Esophagus muscularis mucosa (tissue), 4 donors: ENCODE measurements at places on chromosomes 7 and 10. TPM values are rescaled to one million over a fixed set of nuclear protein-coding genes. Genes with fewer than 3 reads are reported as not detected.

GRCh38 chr7:7719236-7719635 is 829 bp upstream of the RPA3 start:
- no peak for DNase-seq

DNA sequence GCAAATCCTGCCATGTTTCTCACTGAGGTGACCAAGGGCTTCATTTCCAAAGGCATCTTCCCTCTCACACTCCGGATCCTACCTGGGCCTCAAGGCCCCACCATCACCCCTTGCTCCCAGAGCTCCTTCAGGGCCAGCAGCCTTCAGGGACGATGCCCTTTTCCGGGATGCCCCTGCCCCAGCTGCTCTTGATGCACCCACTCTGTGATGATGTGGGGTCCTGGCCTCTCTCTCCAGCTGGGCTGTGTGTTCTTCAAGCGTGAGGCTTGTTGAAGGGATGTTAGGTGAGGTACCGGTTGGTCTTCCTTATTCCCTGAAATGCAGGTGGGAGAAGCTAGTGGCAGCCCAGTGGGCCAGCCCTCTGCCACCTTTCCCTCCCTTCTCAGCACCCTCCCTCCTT is 18.4 kb upstream of the SLC18A2 start:
- DNase-seq, result no peak

GRCh38 chr10:84335516-84335915 is 7.1 kb downstream of the CCSER2 start:
- DNase-seq, result no peak

NUTM2A gene
- total RNA-seq, result 3.5 TPM

DNA sequence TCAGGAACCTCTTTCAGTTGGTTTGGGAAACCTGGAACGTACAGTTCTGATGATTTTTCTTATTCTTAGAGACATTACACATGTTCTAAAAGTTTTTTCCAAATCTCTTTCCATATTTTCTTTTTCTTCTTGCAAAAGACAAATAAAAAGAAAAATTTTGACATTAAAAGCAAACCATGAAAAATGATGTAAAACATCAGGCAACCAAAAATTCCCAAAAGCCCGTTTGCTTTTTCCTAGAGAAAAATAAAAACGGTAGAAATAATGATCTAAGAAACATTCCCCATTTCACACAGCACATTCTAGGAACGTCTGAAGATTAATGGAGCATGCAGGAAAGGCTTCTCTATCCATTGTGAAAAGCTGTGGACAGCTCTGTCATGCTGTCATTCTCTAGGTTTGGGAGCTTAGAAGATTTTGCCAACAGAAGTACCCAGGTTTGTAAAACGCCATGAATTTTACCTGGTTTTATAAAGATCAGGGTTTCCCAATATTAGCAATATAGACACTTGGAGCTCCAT is 11.2 kb upstream of the PRTFDC1 start:
- no peak for DNase-seq

GRCh38 chr10:29925771-29926692 is 133.4 kb downstream of the JCAD start:
- DNase-seq, result no peak

DNA sequence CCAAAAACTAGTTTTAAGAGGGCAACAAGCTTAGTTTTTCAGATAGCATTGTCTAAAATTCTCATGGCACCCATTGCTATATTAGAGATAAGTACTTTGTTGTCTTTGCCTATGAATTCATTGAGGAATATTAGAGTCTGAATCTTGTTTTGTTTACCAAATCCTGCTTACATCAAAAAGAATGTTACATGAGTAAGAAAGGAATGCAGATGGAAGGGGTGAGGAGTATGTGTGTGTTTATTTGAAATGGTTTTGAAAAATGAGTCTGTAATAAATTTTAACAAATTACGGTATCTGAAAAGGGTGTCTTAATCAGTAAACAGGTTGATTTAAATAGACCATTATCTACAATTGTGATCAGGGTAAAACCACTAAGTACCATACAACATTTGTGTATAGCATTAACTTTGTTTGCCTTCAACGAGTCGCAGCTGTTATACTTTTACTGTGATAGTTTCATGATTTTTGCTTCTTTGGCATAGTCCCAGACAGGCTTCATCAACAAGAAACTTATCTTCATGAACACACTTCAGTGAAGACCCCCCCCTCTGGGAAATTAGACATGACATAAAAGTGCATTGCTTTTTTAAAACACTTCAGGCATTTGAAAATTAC is 1183.9 kb upstream of the C7orf33 start:
- DNase-seq, result no peak

DNA sequence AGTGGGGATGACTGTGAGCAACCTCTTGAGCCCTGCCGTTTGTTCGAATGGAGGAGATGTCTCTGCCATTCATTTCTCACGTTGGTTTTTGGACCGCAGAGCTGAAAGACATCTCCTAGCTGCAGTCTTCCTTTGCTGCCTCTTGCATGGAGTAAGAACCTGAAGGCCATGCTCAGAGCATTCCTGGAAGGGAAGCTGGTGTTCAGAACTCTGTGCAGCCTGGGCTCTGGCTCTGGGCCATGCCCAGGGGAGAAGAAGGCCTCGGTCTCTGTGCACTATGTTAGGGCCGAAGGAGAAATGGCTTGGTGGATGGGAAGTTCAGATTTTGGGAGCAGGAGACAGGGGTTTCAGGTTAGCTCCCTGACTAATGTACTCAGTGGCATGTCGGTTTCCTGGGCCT is 22.9 kb downstream of the SFTPD start:
- DNase-seq, result peak; percentile 79

DNA sequence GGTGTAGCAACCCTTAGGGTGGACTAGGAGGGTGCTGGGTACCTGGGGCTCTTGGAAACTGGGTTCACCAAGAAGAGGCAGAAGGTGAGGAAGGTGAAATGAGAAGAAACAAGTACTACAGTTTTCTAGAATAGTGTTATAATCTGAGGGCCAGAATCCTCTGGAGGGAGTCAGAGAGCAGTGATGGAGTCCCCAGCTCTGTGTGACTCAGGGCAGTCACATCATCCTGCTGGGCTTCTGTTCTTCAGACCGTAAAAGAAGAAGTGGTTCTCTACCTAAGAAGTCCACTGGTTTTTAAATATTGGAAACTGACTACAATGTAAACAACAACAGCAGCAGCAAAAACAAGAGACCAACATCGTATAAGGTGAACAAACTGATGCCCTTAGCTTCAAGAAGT is 197.3 kb downstream of the PRPF18 start:
- no peak for DNase-seq

GRCh38 chr7:5545222-5545914 is 121.7 kb upstream of the TNRC18 start:
- DNase-seq, result no peak

DNA sequence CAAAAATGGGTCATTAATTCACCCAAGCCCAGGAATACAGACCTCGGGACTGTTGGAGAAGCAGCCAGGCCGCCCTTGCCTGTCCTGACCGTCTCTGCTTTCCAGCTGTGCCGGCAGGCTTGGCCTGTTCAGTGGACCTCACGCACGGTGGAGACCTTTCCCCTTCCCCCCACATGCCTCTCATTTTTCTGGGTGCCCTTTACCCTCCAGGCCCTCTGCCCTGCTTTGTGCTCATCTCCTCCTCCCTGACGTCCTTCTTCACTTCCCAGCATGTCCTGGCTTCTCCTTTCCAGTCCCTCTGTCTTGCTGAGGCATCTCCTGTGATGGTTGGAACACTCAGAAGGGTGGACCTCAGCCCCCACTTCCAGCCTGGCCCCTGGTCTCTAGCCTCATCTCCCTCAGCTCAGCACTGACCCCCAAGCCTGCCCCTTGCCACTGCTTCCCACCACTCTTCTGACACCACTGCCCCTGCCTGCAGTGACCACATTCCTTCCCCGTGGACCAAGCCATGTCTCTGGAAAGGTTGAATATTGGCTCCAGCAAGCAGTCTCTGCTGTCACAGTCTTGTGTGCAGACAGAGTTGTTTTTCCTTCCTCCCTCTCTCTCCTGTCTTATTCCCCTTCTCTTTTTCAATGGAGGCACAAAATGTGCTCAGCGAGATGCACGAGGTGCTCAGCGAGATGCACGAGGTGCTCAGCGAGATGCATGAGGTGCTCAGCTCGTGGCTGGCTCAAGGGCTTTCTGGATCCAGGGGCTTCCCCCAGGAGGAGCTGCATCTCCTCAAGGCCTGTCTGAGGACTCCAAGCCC is 14.9 kb downstream of the BAG3 start:
- DNase-seq, result no peak

DNA sequence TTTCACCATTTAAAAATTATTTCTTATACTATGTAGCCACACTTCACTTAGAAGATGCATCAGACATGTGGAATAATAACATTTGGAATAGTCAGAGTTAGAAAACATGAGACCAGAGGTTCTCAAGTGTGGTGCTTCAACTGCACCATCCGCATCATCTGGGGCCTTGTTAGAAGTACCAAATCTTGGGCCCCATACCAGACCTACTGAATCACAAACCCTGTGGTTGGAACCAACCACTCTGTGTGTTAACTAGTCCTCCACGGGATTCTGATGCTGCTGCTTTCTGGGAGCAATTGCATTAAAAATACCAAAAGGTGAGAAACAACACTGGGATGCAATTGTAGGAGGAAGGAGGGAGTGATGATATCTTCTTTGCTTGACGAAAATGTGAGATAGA is 125.2 kb downstream of the GNAT3 start:
- no peak for DNase-seq

DNA sequence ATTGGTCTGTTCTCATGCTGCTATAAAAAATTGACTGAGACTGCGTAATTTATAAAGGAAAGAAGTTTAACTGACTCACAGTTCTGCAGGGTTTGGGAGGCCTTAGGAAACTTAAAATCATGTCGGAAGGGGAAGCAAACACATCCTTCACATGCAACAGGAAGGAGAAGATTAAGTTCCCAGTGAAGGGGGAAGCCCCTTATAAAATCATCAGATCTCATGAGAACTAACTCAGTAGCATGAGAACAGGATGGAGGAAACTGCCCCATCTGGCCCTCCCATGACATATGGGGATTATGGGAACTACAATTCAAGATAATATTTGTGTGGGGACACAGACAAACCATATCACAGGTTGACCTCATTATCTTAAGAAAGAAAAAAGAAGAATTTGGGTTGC is 134.5 kb downstream of the PPP1R3A start:
- DNase-seq, result no peak

DNA sequence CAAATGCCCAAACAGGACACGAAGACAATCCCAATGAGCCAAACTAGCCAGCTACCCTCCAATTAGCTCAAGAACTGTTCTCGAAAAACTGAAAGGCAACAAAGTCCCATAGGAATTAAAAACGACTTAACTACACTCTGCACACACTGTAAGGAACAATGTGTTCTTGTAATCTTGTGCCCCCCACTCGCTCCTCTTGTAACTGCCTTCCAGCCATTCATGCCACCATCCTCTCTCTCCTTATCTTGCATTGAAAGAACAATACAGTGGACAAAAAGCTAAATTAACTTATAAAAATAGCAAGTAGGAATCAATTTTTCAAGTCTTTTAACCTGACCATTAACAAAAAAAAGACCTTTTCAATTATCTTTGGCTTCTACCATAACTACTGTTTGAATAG is 2.9 kb downstream of the CYTH3 start:
- no peak for DNase-seq

GRCh38 chr7:27482219-27482618 is 180.5 kb downstream of the HIBADH start:
- DNase-seq, result no peak

INA gene
- total RNA-seq, result 3.1 TPM

GRCh38 chr10:62082729-62083411 is 181.4 kb downstream of the ARID5B start:
- no peak for DNase-seq

GRCh38 chr7:155776606-155777005 is 35.7 kb downstream of the SHH start:
- DNase-seq, result no peak

FBXW4 gene
- total RNA-seq, result 101 TPM

DNA sequence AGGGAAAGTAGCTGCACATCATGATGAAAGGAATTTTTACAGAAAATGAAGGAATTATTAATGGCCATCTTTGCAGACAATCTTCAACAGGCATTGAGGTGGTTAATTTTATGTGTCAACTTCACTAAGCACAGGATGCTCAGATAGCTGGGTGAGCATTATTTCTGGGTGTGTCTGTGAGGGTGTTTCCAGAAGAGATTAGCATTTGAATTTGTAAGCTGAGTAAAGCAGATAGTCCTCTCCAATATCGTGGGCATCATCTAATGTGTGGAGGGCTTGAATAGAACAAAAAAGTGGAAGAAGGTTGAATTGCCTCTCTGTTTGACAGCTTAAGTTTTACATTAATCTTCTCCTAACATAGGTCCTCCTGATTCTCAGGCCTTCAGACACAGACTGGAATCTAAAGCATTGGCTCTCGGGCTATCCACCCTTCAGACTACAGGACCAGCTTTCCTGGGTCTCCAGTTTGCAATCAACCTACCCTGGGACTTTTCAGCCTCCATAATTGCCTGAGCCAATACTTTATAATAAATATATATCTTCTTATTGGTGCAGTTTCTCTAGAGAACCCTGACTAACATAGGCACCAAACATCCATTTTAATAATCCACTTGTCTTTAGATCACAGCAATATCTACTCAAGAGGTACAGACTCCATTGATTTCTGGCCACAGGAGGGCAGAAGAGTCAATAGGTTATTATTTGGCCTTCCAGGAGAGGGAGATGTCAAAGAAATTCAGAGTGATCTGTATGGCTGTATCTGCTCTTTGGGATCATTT is 10.5 kb upstream of the CRPPA start:
- no peak for DNase-seq

DNA sequence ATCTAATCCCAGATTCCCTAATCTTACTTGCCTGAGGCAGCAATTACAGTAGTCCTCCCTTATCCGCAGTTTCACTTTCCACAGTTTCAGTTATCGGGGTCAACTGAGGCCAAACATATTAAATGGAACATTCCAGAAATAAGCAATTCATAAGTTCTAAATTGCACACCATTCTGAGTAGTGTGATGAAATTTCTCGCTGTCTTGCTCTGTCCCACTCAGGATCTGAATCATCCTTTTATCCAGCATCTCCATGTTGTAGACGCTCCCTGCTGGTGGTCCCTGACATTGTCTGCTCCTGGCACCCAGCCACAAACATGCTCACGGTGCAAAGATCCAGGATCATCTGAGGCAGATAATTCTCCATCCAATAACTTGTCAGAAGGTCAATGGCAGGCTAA is 128.7 kb upstream of the CXCL12 start:
- DNase-seq, result peak; percentile 81

DNA sequence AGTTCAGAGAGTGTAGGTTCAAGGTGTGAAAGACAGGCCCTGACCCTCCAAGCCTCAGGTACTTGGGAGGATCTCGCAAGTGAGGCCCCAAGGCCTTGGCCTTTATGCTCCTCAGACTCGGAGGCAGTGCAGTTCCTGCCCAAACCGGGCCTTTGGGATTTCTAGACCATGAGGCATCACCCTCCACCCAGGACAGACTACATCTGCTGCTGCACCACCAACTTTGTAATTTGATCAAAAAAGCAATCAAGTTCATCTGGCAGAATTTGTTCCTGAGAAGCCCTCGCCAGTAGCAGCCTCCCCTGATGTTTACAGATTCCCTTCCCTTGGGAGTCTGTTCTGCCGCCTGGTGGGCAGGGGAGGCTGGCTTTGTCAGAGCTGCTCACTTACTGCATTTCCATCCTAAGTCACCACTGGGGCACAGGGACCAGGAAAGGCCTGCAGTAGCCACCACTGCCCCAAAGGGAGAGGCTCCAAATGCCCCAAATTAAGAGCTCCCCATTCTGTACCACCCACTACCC is 2.1 kb downstream of the CAMK2G start:
- no peak for DNase-seq

GRCh38 chr7:156017431-156017830 is 205.2 kb upstream of the SHH start:
- DNase-seq, result no peak
